Fibroblast of skin of left quadriceps (primary cell): ENCODE measurements at places on chromosomes 7 and 10.

DNA sequence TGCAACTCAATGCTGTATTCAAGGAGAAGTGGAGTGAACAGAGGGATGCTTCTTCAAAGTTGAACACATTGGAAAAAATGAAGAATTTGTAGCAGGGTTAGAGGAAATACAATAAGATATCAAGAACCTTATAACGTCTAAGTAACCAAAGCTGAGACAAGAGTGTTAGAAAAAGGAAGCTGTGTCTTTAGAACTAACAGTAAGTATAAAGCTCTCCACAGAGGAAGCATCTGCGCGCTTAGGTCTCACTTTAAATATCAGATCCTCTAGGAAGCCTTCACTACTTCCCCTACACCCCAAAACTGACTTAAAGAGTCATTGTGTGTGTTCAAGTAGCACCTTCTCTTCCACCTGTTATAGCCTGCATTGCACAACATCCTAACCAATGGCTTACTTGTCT, 43.0 kb downstream of the CH25H start:
- DNase-seq = no peak

DNA sequence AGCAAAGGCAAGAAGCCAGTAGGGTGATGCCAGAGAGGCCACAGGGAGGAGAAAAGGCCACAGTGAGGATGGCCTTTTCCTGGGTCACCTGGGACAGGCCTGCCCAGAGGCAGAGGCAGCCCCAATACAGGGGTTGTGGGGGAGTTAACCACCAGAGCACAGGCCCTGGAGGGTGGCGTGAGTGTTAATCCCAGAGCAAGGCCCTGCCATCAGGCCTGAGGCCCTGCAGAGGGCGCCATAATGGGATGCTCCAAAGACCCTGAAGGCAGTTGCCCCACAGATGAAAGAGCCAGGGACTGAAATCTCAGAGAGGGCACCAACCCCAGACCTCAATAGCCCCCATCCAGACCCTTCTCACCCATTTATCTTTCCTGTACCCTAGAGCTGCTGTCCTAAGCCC, 23.9 kb downstream of the SLC13A4 start:
- no peak for DNase-seq

- DNase-seq = no peak
Measured at GRCh38 chr7:159099711-159100231, 44.9 kb downstream of the VIPR2 start.

DNA sequence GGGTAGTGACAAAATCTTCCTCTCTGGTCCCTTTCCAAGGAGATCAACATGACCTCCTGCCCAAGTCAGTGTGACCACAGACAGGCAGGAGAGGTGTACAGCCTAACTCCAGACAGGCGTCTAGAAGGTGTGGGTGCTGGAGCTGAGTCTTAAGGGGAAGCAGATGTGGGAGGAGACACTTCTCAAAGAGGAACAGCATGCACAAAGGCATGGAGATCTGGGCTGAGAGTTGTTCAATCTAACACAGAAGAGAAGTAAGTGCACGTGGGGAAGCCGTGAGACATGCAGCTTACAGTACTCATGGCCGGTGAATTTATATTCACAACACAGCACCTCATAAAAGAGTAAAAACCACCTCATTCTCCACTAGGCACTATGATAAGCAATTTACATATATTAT, 23.8 kb upstream of the GSDME start:
- DNase-seq = no peak

DNA sequence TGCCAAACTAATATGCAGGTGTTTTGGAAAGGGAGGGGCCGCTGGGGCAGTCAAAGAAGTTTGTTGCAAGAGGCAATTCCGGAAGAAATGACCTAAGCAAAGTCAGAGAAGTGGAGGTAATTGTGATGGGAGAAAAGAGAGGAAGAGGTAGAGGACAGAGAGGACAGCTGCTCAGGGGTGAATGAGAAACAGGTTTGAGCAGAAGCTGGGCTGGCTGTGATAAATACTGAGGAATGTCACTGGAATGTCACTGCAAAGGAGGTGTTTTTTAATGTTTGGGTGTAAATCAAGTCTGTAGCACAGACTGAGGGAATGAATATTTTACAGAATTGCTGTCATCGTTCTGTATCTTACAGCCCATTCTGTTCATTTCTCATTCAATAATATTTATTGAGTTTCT, 207.2 kb downstream of the DPP6 start:
- no peak for DNase-seq

- no peak for DNase-seq
Measured at GRCh38 chr10:77110757-77111156, 526.9 kb downstream of the KCNMA1 start.

- DNase-seq = no peak
Measured at GRCh38 chr10:55426138-55426537, 625.1 kb upstream of the PCDH15 start.

- DNase-seq = no peak
Measured at GRCh38 chr7:130951976-130952876, 218.2 kb upstream of the KLF14 start.

- DNase-seq = no peak
Measured at GRCh38 chr10:63497321-63497720, 23.9 kb upstream of the REEP3 start.
